AG10803 (cell line): ENCODE measurements at places on chromosomes 5 and 9.
A peak's percentile ranks its signal among the peaks of the same experiment; 100 is the strongest.

DNA sequence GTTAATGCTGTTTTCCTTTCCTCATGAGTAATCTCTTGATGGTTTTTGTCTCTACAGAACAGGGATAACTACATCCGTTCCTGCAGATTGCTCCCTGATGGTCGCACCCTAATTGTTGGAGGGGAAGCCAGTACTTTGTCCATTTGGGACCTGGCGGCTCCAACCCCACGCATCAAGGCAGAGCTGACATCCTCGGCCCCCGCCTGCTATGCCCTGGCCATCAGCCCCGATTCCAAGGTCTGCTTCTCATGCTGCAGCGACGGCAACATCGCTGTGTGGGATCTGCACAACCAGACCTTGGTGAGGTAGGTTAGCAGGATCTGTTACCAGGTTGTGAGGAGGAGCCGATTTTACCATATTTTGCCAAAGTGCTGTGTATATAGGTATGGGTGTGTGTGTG is 148.2 kb downstream of the TLE4 start:
- DNase-seq: no peak

- DNase-seq: no peak
Observed at GRCh38 chr5:37685211-37685610, 154.6 kb downstream of the GDNF start.

DNA sequence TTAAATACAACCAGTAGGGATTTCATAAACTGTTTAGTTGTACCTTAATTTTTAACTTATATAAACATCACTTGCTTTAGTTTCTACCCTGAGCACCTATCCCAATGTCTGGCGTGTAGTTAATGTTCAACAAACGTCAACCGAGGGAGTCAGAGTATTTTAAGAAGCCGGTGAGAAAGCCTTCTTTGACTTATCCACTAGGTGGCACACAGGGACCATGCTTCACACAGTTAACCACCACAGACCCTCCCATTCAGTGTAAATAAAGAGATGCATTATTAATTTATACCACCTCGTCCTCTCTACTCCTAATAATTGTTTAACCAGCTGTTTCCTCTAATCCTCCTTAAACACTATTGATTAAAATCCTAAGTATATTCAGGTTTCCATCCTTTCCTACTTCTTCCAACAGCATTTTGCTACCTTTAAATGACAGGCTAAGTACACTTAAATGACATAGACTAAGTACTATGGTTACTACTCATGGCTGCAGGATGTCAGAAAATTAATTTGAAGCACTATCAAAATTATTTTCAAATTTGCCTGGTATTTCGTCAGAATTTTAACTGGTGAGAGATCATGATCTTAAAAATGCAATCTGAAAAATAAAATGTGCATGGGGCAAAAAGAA is 2.3 kb downstream of the HAPLN1 start:
- peak; percentile 71 for DNase-seq

DNA sequence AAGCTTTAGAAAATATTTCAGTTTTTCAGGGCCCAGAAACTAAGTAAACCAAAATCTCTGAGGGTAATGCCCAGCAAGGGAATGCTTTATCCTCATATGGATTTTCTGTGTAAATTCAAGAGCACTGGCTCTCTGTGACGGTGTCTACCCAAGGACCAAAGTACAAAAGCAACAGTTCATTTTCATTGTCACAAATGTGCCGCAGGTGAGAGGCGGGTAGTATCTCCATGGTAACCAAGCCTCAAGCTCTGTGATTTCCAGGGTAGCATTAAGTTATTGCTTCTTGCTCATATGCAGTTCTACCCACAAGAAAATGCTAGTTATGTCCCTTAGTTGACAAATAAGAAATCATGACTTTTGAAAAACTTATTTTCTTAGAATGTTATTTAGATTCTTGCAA is 164.3 kb downstream of the MTRR start:
- no peak for DNase-seq

- DNase-seq: no peak
Observed at GRCh38 chr5:154478752-154479159, 729 bp upstream of the HAND1 start.

DNA sequence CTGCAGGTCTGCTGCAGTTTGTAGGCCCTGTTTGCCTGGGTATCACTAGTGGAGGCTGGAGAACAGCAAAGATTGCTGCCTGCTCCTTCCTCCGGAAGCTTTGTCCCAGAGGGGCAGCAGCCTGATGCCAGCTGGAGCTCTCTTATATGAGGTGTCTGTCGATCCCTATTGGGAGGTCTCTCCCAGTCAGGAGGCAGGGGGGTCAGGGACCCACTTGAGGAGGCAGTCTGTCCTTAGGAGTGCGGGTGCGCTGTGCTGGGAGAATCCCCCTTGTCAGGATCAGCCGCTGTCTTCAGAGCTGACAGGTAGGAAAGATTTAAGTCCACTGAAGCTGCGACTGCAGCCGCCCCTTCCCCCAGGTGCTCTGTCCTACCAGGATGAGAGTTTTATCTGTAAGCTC is 64.9 kb downstream of the CCDC171 start:
- no peak for DNase-seq

GRCh38 chr5:6783787-6784186 is 70.6 kb downstream of the TENT4A start:
- DNase-seq: peak; percentile 22

GRCh38 chr9:96068511-96068910 is 193.0 kb downstream of the ERCC6L2 start:
- DNase-seq: no peak

DNA sequence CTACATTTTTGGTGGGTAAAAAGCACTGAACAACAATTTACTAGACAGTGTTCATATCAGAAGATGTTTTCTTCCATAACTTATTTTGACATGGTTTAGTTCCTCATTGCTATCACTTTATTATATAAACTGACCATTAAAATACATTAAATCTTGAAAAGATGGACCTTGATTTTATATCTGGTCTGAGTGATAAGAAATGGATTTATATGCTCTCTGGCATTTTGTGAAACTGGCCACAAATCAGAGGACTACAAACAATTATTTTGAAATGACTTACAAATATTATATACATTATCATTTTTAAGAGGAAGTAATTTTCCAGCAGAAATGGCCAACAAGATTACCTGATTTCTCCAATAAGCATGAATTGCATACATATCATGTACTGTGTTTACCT is 23.6 kb upstream of the TRIM36 start:
- DNase-seq: no peak

- peak; percentile 63 for DNase-seq
Observed at GRCh38 chr5:14004598-14005394, 60.3 kb upstream of the DNAH5 start.

DNA sequence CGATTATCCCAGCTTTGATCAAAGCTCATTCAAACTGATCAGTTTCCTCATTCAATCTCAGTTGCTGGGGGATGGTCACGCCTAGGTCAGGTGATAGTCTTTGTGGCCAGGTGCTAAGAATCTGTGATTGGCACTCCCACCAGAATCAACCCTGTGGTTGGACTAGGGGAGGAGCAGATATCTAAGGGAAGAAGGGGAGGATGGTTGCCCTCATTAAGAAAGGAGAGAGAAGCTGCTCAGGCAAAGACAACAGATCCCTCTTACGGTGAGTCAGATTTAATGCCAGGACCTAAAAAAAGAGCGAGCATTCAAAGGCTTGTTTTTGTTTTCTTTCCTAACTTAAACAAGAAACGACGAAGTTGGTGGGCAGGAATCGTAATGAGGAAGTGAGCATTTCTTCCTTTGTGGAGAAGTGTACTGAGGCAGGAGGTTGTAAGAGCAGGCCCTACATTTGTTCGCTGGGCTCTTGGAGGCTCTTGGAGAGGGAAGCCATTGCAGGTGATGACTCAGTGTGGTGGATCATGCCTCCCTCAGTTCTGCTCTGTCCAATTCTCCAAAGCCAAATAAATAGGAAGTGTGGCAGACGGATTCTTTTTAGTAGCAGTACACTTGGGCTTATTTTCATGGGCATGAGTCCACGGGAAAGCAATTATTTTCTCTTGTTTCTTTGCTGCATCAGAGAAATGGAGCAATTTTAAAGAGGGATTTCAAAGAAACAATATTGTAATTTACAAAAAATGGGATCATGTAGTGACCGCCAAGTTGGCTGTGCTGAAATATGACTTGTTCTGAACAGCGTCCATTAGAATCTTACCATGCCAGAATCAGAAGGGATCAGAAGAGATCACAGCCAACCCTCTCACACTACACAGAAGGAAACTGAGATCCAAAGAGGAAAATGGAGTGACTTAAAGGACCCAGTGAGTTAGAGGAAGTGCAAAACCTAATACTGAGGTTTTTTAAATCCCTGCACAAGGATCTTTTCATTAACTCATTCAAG is 18.7 kb upstream of the TGFBR1 start:
- peak; percentile 77 for DNase-seq

GRCh38 chr9:108761655-108762347 is 94.0 kb downstream of the ACTL7B start:
- DNase-seq: peak; percentile 56

DNA sequence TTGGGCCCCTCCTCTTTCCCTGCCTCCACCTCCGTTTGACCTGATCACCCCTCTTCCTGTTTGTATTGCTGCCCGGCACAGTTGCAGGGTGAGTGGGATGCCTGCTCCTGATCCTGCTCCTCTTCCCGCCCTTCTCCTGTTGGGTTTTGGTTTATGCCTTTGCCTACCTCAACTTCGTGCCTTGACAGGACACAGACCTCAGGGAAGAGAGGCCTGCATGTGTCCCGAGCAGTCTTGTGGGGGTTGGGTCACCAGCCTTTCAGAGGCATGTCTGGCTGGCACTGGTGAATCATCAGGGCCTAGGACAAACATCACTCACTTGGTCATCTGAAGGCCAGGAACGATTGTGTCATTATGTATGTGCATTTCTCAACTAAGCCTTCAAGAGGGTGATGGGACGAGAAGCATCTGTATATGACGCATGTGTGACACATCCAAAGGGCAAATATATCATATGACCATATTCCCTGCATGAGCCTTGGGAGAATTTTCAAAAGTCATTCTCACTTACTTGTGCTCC is 56.9 kb downstream of the NPR3 start:
- peak; percentile 97 for DNase-seq

DNA sequence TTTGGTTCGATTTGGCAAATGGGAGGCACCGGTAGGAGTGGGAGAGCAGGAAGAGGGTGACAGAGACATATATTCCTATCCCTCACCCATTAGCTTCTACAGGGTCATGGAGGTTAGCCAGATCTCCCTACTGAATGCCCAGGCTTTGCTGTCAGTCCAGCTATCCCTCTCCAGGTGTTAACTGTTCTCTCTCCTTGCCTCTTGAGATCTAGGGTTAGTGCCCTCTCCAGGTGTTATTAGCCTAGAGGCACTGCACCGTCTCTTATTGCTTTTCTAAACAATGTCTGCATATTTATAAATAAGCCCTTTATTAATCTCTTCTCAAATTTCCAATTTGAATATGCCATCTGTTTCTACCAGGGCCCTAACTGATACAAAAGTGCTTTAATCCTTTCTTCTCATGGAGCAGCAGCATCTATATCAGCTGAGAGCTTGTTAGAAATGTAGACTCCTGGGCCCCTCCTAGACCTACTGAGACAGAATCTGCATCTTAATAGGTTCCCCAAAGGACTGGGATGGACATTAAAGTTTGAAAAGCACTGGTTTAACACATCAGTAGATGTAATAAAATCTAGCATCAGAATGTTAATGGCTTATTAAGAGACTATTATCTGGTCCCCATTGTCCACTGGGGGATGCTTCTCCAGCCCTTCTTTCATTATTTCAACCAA is 322.5 kb upstream of the SLC24A2 start:
- no peak for DNase-seq

- DNase-seq: peak; percentile 52
Observed at GRCh38 chr9:88342246-88342645, 46.0 kb upstream of the SPIN1 start.

GRCh38 chr5:32934529-32934928 is 223.4 kb downstream of the NPR3 start:
- DNase-seq: no peak

GRCh38 chr9:110427497-110428104 is 89.9 kb upstream of the TXNDC8 start:
- peak; percentile 32 for DNase-seq

DNA sequence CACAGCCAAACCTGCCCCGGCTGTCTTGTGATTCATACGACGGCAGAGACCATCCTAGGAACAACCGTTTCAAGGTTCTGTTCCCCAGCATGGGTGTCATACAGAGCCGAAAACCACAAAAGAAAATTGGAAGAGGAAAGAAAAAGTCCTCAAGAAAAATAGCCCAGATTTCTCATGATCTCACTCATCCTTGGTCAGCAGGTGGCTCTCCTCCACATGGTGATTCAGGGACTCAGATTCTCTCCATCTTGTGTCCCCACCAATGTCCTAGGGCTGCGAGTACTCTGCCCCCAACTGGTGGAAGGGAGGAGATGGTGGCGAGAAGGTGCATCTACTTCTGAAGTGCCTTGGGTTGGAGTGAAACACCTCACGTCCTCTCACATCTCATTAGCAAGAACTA is 25.6 kb downstream of the PDZD2 start:
- no peak for DNase-seq

GRCh38 chr5:10583663-10584572 is 20.0 kb downstream of the ANKRD33B start:
- no peak for DNase-seq

DNA sequence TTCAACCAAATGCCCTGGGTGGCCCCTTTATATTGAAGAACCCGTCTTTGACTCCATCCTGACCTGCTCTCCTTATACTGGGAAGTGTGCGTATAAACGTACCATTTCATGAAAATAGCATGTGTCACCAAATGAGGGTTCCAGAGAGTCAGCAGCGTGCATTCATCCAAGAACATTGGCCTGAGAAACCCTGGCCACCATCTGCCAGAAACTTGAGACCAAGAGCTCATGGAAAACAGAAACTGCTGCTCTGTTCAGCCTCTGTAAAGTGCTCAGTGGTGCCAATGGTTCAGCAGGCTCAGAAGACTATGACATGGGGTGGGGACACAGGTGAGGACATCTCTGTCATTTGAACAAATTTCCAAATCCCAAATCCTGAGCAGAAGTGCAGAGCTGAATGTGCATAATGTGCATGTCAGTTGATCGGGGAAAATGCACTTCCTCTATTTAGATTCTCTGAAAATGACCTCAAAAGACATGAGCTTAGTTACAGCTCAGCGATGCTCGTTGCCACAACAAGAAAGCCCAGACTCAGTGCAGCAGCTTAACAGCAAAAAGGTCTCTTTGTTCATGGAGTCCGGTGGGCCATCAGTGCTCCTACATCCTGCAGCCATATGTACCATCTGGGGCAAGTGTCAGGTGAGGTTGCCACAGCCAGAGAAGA is 176.1 kb downstream of the ATPSCKMT start:
- DNase-seq: no peak

- no peak for DNase-seq
Observed at GRCh38 chr5:117801583-117801982, 1186.8 kb downstream of the DTWD2 start.
